Stimulated activated CD8-positive, alpha-beta memory T cell treated with anti-CD3 and anti-CD28 coated beads, Interleukin-4, amount 100 ng/mL, for 4 hours (primary cell): ENCODE measurements at places on chromosomes 5 and 9.

GRCh38 chr5:59525957-59526356 is 367.6 kb downstream of the PDE4D start:
- DNase-seq = no peak

- DNase-seq = no peak
These were observed 54.4 kb downstream of the CMYA5 start for GRCh38 chr5:79743846-79744605.

DNA sequence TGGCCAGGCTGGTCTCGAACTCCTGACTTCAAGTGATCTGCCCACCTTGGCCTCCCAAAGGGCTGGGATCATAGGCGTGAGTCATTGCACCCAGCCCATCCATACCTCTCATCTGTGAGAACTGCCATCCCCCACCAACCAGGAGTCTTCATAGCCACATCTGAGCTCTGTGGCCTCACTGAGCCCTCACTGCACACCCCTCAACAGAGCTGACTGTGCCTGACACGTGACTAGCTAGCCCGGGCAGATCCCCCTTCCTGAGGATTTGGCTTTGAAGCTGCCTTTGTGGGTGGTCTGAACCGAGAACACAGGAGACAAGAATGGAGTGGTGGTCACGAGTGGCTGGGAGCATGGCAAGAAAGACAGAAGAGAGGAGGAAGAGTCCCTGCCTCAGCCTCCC is 15.6 kb downstream of the AK8 start:
- no peak for DNase-seq

- no peak for DNase-seq
These were observed 140.8 kb downstream of the CAMK4 start for GRCh38 chr5:111364992-111365391.

- DNase-seq = no peak
These were observed 58.5 kb upstream of the PJA2 start for GRCh38 chr5:109468288-109468676.

DNA sequence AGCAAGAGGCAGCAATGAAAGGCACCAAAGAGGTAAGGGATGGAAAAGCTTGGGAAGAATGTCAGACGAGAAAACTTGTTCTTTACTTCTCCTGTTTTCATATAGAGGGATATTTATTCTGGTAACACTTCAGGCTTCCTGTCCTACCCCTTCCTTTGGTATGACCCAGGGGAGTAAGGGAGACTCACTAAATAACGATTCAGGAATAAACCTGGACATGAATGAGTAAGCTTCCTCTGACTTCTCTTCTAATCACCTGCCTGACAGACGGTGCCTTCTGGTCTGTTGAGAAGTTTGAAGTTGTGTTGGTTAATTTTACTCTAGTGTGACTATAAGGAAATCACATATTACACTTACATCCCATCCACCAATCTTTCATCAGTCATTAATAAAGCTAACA is 461.2 kb downstream of the CDH12 start:
- no peak for DNase-seq
